Thoracic aorta (tissue), 2 donors: ENCODE measurements at places on chromosomes 4 and X.

- peak overlapping the region; percentile 52 for H3K4me3 ChIP-seq
- DNase-seq, result no peak
- no peaks in the 10 kb centered on the region for H3K4me1 ChIP-seq
- H3K36me3 ChIP-seq, result no peaks in the 10 kb centered on the region
Observed at GRCh38 chr4:1137063-1137776, 23.9 kb upstream of the RNF212 start.

DNA sequence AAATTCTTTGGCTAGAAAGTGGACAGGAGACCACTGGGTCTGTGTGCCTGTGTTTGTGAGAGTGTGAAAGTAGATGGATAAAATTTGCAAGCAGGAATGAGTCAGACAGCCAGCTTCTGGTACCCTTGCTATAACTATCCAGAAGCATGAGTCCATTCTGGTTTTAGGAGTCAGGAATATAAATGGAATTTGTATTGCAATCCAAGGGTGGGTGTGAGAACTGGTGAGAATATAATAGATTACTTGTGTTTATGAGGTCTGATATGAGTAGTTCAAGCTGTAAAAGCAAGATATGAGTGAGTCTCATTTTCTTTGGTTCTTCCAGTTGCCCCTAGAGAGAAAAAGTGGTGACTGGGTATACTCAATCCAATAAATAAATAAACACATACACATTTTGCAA, 212.7 kb upstream of the TAPT1 start:
- no peak overlapping the region for H3K27ac ChIP-seq
- no peaks in the 10 kb centered on the region for H3K27me3 ChIP-seq
- DNase-seq, result no peak
- H3K4me1 ChIP-seq, result no peaks in the 10 kb centered on the region

GRCh38 chr4:66606908-66607307, 936.6 kb upstream of the EPHA5 start:
- H3K4me3 ChIP-seq, result no peak overlapping the region
- no peaks in the 10 kb centered on the region for H3K4me1 ChIP-seq
- no peak for DNase-seq
- H3K27ac ChIP-seq, result no peak overlapping the region
- H3K27me3 ChIP-seq, result no peaks in the 10 kb centered on the region

GRCh38 chr4:116357758-116358157, 727.6 kb downstream of the TRAM1L1 start:
- no peak overlapping the region for H3K4me3 ChIP-seq
- H3K27me3 ChIP-seq, result no peaks in the 10 kb centered on the region
- H3K36me3 ChIP-seq, result no peaks in the 10 kb centered on the region
- no peaks in the 10 kb centered on the region for H3K4me1 ChIP-seq
- no peak overlapping the region for H3K27ac ChIP-seq

DNA sequence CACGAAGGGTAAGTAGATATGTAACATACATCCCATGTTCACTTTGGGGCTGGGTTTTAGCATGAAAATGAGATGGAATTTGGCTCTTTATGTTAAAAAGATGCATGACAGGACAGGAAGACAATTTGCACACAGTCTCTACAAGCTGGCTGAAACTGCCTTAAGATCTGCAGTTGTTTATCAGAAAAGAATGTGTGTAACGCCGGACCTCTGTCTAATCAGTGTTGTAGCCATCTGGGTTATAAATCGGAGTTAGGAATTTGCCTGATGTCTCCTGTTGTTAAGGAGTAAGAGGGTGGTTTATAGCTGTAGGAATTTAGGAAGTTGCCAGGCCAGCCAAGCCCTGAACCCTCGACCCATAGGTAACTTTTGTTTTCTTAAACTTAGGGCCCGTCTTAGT, 562.9 kb upstream of the FAT1 start:
- DNase-seq, result no peak
- no peak overlapping the region for H3K4me3 ChIP-seq
- H3K27me3 ChIP-seq, result no peaks in the 10 kb centered on the region

DNA sequence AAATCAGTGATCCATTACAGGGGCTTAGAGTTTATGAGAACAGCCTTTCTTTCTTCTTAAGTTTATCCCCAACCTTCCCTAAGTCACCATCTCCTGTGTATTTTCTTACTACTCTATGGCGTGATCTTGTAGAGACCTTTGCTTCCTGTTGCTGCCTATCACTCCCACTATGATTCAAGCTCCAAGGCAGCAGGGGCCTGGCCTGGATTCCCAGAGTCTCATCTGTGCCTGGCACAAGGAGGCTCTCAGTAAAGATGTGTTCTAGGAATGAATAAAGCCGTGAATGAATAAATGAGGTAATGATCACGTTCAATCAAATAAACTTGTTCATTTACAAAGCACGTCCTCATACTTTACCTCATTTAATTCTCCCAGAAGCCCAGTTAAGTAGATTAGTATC, 45.4 kb downstream of the CC2D2A start:
- no peak overlapping the region for H3K27ac ChIP-seq
- H3K27me3 ChIP-seq, result no peaks in the 10 kb centered on the region
- H3K4me1 ChIP-seq, result no peaks in the 10 kb centered on the region
- DNase-seq, result no peak

GRCh38 chr4:97457253-97457652, 686.0 kb downstream of the STPG2 start:
- no peaks in the 10 kb centered on the region for H3K36me3 ChIP-seq
- H3K4me3 ChIP-seq, result no peak overlapping the region
- no peaks in the 10 kb centered on the region for H3K27me3 ChIP-seq
- H3K27ac ChIP-seq, result no peak overlapping the region
- DNase-seq, result no peak
- no peaks in the 10 kb centered on the region for H3K4me1 ChIP-seq
